Regular cardiac myocyte (primary cell): ENCODE measurements at places on chromosomes 13 and 19. TPM values are rescaled to one million over a fixed set of nuclear protein-coding genes. Genes with fewer than 3 reads are reported as not detected.

The TMEM238 gene
- total RNA-seq = 0.58 and 0.85 TPM in 2 replicates

The C2CD4C gene
- under 0.01 TPM in 2 replicates for total RNA-seq

The SYNE4 gene
- 0.19 and 0.28 TPM in 2 replicates for total RNA-seq

The CA11 gene
- 0.58 and 2.5 TPM in 2 replicates for total RNA-seq

The CBLC gene
- under 0.01 TPM in 2 replicates for total RNA-seq

The COX7A1 gene
- 25.4 and 70.5 TPM in 2 replicates for total RNA-seq

The RTBDN gene
- not detected in 2 replicates for total RNA-seq

The TTC9B gene
- total RNA-seq = not detected in 2 replicates

The IL4I1 gene
- total RNA-seq = under 0.01 and 0.38 TPM in 2 replicates

The PDE4C gene
- 4.2 and 28.8 TPM in 2 replicates for total RNA-seq

The ZNF836 gene
- total RNA-seq = 3.1 and 7.6 TPM in 2 replicates

The RNF17 gene
- 0.28 TPM in 1 of 2 replicates, not detected in the other for total RNA-seq
